ENCODE measurements at places on chromosomes 1 and 21.
A peak's percentile ranks its signal among the peaks of the same experiment; 100 is the strongest.

GRCh38 chr1:25760871-25761270 lies 39.1 kb upstream of the SELENON start:
- no peak for DNase-seq

GRCh38 chr1:32184650-32185049 lies 5.2 kb downstream of the TXLNA start:
- no peak for DNase-seq

GRCh38 chr1:247331172-247331524 lies 519 bp downstream of the ZNF496 start:
- peak; percentile 53 for DNase-seq

- DNase-seq, result no peak
Measured at GRCh38 chr1:171177261-171177660, 7.8 kb upstream of the FMO2 start.

DNA sequence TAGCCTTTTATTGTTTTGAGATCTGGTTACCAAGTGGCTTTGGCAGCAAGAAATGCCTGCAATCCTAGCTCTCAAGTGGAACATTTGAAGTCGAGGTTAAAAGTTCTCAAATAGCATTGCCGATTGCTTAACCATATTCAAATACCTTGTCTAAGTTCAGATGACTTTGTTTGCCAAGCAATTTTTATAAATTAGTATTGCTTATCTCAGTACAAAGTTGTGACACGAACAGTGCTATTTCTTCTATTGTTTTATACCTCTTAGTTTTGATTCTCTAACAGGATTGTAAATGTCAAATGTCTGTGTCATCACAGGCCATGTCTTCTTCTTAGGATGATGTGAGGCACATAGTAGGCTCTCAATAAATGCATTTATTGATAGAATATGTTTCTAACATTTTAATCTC lies 633.3 kb downstream of the PTPRC start:
- no peak for DNase-seq

Measured in activated CD4-positive, alpha-beta T cell treated with anti-CD3 and anti-CD28 coated beads for 1 hour (primary cell).